ENCODE measurements at places on chromosomes 6 and 20.

DNA sequence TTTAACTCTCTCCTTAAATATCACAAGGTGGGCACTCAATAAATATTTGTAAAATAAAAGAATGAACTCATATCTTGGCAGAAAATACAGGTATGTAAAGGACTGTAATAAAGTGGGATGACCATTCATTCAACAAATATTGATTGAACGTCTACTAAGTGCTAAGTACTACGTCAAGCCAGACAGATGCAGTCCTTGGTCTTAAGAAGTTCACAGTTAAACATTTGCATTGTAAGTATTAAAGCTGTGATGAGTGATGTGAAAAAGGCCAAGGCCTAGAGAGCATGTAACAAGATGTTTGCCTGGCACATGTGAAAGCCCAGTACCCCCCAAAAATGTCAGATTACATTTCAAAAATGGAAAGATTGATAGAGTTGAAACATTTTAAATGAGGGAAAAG is 130.1 kb upstream of the TMEM170B start:
- DNase-seq, result no peak

DNA sequence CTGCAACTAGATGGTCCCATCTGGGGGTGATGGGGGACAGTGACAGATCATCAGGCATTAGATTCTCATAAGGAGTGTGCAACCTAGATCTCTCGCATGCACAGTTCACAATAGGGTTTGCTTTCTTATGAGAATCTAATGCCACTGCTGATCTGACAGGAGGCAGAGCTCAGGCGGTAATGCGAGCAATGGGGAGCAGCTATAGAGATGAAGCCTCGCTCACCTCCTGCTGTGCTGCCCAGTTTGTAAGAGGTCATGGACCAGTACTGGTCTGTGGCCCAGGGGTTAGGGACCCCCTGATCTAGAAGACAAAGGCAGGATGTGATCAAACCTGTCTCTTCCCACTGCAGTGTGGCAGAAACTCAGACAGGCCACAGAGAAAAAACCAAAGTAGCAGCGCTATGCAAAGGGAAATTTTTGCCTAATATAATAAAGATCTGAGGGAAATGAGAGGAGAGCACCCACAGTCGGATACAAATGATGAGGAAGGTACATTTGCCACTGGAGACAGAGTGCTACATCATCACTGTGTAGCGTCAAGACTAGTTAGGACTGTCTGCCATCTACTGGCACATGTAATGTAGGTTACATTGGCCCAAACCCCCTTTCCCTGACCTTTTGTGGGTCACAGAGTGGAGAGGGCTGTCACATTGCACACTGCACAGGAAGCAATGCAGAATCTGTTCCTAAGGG is 4.1 kb upstream of the LY86 start:
- no peak for DNase-seq

- DNase-seq, result no peak
Observed at GRCh38 chr6:34022873-34023255, 123.0 kb downstream of the GRM4 start.

DNA sequence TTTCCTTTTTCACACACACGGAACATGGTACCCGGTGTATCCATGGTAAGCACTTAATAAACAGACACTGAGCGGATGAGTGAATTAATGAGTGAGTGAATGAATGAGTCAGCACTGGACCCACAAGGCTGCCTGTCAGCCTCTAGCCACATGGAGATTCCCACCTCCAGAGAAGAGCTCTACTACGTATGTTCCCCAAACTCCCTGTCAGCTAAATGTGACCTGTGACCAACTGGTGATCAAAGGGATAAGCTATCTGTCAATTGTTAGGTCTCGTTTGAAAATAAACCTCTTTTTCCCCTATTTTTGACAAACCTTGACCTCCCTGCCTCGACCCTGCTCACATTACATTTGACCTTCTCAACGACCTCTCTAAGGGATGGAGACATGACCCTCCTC is 24.5 kb upstream of the TAF8 start:
- no peak for DNase-seq

DNA sequence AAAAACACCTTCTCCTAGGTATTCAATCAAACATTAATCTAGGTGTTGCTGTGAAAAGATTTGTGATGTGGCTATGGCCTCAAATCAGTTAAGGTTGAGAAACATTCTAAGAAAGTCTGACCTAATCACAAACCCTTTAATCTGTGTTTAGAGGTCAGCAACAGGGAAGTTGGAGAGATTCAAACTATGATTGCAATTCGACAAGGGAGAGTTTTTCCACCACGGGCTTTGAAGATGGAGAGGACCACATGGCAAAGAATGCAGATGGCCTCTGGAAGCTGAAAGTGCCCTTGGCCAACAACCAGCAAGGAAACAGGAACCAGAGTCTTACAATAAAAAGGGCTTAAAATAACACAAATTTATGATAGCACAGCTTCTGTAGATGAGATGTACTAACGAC is 29.6 kb upstream of the LGSN start:
- DNase-seq, result no peak

DNA sequence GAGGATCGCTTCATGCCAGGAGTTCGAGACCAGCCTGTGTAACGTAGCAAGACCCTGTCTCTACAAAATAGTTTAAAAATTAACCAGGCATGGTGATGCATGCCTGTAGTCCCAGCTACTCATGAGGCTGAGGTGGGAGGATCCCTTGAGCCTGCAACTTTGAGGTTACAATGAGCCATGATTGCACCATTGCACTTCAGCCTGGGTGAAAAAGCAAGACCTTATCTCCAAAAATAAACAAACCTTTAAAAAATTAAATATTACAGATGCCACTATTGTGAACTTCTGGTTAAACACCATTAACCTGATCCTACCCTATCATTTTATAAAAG is 116.8 kb downstream of the ARHGAP18 start:
- DNase-seq, result no peak

GRCh38 chr6:131321589-131321988 is 186.3 kb downstream of the AKAP7 start:
- no peak for DNase-seq

DNA sequence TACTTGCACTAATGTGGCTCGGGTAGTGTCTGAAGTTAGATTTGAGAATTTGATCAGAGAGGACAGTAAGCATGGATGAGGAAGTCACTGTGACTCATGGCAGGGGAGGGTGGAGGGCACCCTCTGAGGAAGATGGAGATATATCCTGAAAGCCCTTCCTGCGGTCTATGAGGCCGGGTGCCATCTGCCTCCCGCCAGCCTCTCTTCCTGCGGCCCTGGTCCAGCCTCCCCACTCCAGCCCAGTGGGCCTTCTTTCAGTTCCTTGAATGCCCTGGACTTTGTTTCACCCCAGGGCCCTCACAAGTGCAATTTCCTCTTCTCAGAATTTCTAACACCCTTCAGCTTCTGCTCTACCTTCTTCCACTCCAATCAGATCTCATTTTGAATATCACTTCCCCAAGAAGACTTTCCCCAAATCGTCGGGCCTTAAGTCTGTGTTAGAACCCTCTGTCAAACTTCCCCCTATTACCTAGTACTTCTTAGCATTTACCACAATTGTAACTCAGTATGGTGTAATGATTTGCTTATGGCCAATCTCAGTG is 20.2 kb upstream of the TNFAIP3 start:
- no peak for DNase-seq

GRCh38 chr20:40868551-40869217 is 159.9 kb upstream of the TOP1 start:
- no peak for DNase-seq

- DNase-seq, result no peak
Observed at GRCh38 chr6:111871725-111872400, 1.4 kb downstream of the FYN start.

DNA sequence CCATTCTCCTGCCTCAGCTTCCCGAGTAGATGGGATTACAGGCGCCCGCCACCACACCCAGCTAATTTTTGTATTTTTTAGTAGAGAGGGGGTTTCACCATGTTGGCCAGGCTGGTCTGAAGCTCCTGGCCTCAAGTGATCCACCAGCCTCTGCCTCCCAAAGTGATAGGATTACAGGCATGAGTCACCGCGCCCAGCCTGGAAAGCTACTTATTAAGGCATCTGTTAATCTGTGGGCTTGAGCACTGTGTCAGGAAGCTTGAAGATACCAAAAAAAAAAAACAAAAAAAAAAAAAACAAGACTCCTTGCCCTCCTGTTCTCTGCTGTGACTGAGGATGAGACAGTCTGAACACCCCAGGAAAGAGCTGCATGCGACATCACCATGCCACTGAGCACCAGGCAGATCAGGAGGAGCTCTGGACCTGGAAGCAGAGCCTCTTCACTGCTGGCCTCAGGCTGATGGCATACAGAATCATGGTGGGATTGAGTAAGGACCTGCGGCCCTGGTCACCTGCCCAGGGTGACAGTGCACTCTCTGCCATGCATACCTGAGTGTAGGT is 166.5 kb upstream of the SNX9 start:
- DNase-seq, result no peak

GRCh38 chr6:147821295-147821897 is 312.9 kb downstream of the SAMD5 start:
- no peak for DNase-seq

- no peak for DNase-seq
Observed at GRCh38 chr6:45438849-45439406, 61.2 kb upstream of the SUPT3H start.

DNA sequence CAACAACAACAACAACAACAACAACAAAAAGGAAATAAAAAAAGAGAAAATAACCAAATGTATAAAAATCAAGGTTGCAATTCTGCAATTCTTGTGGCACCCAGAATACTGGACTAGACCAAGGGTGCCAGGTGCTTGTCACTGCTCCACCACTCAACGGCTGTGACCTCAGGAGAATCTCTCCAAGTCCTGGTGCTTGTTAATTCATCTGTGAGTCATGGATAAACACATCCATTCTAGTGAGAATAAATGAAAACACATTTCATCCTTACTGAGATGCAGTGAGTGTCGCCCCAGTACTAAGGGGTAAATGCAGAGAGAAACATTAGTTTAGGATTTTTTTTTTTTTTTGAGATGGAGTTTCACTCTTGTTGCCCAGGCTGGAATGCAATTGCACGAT is 32.0 kb downstream of the HLA-C start:
- no peak for DNase-seq

- no peak for DNase-seq
Observed at GRCh38 chr6:147447835-147448611, 60.5 kb upstream of the SAMD5 start.

DNA sequence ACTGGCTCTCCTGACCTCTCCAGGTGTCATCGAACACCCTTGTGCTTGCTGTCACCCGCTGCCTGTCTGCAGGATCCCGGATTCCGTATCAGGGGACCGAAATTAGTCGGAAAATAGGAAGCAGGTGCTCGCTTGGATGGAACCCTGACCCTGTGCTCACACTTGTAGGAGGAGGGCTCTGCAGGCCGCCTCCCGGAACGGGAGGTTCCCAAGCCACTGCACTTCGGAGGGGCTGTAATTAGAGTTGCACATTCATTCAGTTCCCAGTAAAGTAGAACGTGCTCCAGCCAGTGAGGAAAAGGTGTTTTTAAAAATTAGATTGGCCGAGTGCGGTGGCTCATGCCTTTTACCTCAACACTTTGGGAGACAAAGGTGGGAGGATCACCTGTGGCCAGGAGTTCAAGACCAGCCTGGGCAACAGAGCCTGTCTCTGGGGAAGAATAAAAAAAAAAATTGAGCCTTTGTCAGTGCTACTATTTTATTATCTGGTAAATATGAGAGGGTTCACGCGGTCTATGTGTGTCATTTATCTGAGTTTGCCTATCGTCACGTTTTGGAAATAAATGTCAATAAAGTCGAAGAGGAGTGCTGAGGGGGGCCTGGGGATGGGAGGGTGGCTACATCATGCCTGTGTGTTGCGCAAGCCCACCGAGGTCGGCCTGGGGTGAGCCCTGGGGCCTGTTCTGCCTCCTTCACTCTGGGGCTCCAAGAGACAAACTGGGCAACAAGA is 1.5 kb upstream of the GMEB2 start:
- no peak for DNase-seq

DNA sequence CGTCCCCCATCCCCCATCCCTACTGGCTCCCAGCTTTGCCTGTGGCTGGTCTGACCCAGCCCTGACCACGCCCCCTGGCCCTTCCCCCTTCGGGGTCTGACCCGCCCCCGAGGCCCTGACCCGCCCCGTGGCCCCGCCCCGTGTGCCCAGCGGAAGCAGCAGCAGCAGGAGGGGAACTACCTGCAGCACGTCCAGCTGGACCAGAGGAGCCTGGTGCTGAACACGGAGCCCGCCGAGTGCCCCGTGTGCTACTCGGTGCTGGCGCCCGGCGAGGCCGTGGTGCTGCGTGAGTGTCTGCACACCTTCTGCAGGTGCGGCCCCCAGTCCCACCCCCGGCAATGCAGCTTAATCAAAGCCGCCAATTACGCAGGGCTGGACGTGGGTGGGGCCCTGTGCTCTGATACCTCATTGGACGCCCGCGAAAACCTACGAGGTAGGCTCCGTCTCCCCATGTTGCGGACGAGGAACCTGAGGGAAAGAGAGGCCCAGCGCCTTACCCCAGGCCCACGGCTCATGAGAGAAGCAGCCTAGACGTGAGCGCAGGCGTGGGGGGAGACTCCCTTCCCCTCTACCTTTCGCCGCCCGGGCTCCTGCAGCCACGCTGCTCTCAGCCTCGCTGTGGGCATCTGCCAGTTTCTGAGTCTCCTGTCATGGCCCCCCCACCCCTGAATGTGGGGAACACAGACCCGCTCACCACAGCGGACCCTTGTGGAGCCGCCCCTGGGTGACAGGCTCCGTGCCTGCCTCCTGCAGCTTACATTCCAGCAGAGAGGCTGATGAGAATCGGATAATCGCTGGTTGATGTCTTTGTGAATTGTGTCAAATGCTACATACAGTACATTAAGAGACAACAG is 12.8 kb downstream of the RBCK1 start:
- DNase-seq, result no peak

DNA sequence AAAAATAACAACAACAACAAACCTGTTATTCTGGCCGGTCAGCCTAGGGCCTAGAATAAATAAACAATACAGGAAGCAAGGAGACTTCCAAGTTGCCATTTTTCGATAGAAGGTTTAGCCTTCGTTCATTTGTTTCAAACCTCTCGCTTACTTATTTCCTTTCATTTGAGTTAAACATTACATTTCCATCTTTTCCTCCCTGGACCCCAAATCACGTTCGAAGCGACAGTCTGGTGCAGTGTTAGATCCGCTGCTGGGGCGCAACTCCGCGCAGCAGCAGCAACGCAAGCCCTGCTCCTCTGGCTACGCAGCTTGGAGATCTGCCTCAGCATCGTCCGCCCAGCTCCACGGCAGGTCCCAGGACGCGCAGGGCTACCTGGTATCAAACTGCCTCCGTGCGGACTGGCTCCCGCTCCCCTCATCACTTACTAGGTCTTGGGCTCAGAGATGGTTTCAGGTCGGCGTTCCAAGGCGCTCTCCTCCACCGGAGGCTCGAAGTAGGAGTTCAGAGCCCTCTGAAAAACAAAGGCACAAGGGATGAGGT is 530 bp downstream of the TDP2 start:
- no peak for DNase-seq

DNA sequence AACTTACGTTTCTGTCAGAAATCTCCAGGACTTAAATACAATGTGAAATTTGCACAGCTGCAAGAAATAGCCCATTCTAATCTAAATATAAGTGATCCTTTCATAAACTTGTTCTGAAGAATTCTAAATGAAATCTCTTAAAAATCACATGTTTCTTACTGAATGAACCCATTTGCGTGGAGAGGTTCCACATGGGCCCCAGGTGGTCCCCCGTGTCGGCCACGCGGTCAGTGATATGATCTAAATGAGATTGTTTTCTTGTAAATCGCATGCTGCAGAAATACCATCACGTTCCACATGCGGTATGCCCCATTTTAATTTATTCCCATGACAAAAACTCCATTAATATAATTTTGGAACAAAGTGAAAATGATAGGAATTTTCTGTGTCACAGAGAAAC is 818.9 kb upstream of the SLC35B3 start:
- DNase-seq, result no peak
